ENCODE measurements at places on chromosomes 3 and 15.

DNA sequence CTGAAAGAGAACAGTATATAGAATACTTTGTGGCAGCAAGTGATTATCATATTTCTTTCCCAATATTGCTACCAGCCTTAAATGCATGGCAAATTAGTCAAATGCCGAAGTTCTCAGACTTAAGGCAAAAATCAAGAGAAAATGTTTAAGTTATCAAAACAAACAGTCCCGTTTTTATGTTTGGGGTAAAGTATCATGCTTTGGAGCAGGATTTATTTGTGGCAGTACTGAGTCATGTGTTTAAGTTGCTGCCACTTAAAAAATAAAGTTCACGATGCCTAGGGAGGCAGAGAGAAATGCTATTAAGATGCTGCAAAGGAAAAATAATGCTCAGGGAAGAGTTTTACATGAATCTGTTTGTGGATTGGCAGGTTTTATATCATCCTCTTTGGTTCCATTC is 417.4 kb upstream of the MDFIC2 start:
- H3K27me3 ChIP-seq, result peaks cover 9% of the 10 kb centered on the region
- H3K27ac ChIP-seq, result no peak overlapping the region
- DNase-seq, result no peak
- H3K4me3 ChIP-seq, result no peak overlapping the region

- no peak for DNase-seq
- H3K36me3 ChIP-seq, result peaks cover 19% of the 10 kb centered on the region
- peaks cover 15% of the 10 kb centered on the region for H3K4me1 ChIP-seq
- no peak overlapping the region for H3K27ac ChIP-seq
- H3K27me3 ChIP-seq, result no peaks in the 10 kb centered on the region
These were observed 204.3 kb downstream of the BBX start for GRCh38 chr3:107727102-107727501.

DNA sequence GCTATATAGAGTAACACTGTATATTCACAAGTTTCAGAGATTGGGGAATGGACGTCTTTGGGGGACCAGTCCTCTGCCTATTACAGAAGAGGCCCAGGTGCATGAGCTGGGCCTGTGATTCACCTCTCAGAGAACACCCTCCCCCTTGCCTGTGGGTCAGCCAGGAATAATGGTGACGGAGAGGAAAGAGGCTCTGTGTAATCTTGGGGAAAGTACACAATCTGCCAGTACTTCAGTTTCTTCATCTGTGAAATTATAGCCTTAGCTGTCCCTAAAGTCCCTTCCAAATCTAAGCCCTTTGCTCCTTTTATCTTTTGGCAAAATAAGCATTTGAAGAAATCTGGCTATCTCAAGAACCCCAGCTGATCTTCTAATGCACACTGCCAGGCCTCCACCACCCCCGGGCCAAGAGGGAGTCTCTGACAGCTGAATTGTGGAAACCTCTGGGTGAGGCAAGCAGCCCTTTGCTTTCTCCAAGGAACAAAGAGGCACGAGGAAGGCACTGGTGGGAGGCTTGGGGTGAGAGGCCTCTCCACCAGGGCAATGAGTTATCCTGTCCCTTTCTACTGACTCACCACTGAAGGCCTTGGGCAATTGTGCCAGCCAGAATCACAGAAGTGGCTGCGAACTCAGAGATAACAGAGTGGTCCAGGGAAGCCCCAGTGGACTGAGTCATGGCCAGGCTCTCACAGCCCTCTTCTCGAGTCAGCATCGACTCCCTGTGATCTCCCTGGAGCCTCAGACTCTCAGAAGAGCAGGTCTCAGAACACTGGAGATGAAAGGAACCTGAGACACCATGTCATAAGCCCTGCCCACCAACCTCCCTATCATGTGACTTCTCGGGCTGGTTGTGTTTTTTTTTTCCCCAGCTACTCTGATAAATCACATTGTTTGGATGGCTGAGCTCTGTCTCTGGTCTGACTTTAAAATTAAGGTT is 31.8 kb downstream of the CCNL1 start:
- H3K4me1 ChIP-seq, result peaks cover 13% of the 10 kb centered on the region
- no peaks in the 10 kb centered on the region for H3K36me3 ChIP-seq
- no peaks in the 10 kb centered on the region for H3K27me3 ChIP-seq
- no peak overlapping the region for H3K4me3 ChIP-seq
- no peak for DNase-seq

DNA sequence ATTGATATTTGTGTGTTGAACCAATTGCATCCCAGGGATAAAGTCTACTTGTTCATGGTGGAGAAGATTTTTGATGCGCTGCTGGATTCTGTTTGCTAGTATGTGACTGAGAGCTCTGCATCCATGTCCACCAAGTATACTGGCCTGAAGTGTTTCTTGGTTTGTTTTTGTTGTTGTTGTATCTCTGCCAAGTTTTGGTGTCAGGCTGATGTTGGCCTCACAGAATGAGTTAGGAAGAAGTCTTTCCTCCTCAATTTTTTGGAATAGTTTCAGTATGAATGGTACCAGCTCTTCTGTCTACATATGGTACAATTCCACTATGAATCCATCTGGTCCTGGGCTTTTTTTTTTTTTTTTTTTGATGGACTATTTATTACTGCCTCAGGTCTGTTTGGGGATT is 50.9 kb upstream of the OSTN start:
- no peak overlapping the region for H3K27ac ChIP-seq
- H3K36me3 ChIP-seq, result peaks cover under 1% of the 10 kb centered on the region
- no peaks in the 10 kb centered on the region for H3K27me3 ChIP-seq
- no peak overlapping the region for H3K4me3 ChIP-seq
- peaks cover 6% of the 10 kb centered on the region for H3K4me1 ChIP-seq

DNA sequence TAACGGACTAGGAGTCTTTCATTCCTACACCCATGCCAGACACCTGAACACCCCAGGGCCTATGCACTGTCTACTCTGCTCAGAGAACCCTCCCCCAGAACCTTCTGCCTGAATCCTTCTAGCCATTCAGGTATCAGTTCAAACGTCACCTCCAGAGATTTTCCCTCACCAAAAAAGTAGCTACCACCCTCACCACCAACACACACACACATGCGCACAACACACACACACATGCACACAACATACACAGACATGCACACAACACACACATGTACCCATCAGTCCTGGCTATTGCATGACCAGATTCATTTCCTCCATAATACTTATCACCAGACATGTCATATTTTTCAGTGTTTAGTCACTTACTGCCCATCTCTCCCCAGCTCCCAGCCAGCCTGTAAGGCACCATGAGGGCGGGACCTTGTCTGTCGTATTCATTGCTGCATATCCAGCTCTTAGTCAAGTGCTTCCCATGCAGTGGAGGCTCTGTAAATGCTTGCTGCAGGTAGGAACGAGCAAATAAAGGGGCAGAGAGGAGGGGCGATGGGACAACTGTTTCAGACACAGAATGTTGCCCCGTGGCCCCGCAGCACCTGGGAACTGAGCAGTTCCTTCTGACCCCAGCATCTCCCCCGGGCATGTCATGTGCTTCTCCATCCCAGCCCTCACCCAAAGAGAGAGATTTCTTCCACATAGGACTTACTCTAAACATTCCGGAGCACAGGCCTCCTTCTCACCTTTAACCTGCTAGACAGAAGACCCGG is 29.2 kb downstream of the XXYLT1 start:
- no peaks in the 10 kb centered on the region for H3K27me3 ChIP-seq
- peaks cover 12% of the 10 kb centered on the region for H3K4me1 ChIP-seq
- no peak for DNase-seq
- no peak overlapping the region for H3K27ac ChIP-seq
